ENCODE measurements at places on chromosomes 16 and 17.

DNA sequence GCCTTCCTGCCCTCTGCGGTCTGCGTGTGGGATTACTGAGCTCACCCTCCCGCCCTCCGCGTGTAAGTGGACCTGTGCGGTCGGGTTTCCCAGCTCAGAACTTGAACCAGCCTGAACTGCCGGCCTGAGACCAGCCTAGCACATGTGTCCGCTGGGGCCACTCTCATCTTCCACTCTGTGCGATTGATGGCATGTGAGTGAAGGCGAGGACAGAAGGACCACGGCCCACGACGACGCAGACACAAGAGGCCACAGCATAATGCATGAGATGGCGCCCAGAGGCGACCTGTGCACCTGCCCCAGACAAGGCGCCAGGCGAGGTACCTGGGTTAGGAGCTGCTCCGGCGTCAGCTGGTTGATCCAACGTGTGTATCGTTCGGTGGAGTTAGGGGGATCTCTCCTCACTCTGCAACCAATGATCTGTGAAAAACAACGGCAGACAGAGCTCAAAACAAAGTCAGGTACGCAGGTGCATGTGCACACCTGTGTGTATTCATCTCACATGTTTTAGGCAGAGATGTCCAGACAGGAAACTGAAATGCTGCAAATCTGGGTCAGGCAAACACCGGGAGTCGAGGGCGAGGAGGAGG, 74.5 kb upstream of the METRNL start:
- no peak for DNase-seq

DNA sequence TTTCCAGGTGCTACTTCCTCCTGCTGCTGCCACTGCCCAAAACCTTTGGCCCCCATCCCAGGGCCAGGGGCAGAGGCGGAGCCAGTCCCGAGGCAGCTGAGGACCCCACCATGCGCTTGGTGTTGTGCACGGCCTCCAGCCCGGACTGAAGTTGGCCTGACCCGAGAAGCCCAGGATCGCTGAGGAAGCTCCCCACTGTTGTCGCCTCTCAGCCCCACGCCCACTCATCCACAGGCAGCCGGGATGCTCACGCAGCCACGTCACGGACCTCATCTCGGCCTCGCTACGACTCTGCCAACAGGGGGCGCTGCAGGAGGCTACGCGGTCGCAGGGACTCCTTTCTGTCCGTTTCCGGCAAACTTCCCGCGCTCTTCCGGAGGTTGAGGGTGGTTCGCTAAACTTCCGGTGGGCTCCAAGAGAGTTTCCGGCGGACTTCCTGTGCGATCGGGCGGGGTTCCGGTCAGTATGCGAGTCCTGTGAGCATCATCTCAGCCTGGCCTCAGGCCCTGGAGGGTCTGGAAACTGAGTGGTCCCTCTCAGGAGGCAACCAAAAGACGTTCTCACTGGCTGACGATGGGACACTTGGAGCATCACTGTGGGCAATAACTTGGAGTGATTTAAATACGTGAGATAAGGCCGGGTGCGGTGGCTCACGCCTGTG, 12.4 kb downstream of the ZG16B start:
- peak; percentile 79 for DNase-seq

DNA sequence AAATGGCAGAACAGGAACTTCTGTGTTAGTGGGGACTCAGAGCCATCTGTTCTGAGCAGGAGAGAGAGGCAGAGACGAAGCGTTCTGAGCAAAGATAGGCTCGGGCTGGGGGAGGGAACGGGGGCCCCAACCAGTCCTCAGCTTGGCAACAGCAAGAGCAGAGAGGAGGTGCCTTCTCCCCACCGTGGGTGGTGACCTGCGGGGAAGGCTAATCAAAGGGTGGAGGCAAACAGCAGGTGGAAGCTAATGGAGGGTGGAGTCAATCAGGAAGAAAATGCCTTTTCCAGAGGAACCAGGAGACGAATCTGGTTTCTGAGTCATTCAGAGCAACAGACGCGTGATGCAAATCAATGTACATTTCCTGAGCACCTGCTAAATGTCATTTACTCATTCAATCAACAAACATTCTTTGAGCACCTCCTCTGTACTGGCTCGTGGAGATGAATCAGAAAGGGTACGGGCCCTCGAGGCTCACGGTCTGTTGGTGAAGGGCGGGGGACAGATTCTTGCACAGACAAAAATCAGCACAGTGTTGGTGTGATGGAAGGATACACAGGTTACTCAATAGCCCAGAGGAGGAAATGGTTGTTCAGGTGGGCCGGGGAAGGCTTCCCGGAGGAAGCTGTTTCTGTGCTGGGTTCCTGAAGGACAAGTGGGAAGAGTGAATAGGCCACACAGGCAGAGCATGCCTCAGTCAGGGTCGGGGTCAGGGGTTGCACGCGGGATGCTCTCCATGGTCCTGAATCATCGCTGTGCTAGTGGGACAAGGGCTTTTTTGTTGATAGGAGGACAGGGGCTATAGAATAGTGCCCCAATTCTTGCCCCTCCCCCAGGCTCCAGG, 5.7 kb upstream of the SPNS2 start:
- no peak for DNase-seq

- DNase-seq, result no peak
Measured at GRCh38 chr17:29358416-29358815, 31.7 kb upstream of the TAOK1 start.

DNA sequence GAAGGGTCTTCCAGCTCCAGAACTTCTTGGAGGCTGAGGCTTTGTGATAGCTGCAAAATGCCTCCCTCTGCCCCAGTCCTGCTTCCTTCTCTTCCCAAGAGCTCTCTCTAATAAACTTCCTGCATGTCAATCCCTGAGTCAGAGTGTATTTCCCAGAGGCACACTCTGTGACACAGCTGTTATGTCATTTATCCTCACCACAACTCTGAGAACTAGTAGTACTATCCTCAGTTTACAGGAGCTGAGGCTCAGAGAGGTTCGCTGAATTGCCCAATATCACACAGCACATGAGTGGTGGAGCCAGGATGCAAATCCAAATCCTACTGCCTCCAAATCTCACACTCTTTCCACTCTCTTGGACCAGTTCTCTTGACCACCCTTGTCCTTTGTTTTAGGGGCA, 20.0 kb downstream of the UNC45B start:
- DNase-seq, result no peak

GRCh38 chr16:4008116-4008515, 108.1 kb downstream of the ADCY9 start:
- no peak for DNase-seq

DNA sequence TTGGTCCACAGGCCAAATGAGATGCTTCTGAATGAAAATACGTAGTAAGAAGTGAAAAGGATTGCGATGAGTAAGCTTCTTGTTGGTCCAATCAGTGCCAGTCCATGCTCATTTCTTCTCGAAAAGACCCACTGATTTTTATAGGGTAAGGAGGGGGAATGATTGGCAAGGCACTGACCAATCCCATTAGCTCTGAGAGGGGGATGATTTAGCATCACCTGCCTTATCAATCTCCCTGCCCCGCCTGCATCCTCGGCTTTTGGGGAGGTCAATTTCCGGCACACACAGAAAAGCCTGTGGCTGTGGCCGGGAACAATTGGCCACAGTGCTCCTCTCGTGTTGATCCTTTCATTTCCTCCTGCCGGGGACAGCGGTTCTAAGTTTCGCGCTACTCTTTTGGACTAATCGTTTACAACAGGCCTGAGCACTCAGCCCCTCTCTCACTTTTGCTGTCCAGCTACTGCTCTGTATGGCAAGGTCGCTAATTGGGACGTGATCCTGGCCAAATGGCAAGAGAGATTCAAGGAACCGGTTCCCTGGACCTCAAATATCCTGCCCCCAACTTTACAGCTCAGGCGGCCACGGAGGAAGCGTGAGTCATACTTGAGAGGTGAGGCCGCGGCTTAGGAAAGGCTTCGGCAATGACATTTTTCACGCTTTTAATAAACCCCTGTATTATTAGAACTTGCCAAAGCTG, 43.1 kb downstream of the TBX4 start:
- DNase-seq, result no peak

- DNase-seq, result no peak
Measured at GRCh38 chr16:65312071-65312470, 190.2 kb upstream of the CDH11 start.

- no peak for DNase-seq
Measured at GRCh38 chr16:9976601-9977000, 205.6 kb downstream of the GRIN2A start.

DNA sequence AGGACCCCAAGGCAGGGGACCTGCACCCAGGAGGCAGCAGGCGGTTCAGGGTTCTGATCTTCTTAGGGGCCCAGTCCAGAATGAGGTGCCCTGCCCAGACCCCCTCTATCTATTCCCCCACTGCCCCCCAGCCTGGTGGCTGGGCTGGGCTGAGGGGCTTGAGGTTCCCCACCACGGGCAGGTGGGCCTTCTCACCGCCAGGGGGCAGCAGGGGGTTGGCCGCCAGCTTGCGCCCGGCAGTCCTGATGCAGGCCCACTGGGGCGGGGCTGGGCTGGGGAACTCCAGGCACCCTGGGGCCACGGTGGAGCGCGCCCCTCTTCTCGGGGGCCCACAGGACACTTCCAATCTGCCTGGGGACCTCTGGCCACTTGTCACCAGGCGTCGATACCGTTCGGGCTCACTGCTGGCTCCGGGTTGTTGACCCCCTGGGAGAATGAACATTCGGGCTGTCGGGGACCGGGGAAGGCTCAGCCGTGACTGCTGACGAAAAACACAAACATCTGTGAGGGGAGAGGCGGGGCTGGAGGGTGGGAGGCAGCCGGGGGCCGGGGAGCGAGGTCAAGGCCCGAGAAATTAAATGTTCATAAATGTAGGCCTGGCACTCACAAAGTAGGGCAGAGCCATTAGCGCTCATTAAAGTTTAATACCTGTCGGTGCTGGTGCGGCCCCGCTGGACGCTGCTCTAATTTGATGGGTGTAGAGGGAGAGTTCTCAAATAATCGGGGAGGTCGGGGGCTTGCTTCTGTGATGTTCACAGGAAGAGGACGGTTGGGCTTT, 219.3 kb upstream of the GSE1 start:
- DNase-seq, result peak; percentile 68

- DNase-seq, result no peak
Measured at GRCh38 chr16:62060089-62060488, 23.9 kb upstream of the CDH8 start.

DNA sequence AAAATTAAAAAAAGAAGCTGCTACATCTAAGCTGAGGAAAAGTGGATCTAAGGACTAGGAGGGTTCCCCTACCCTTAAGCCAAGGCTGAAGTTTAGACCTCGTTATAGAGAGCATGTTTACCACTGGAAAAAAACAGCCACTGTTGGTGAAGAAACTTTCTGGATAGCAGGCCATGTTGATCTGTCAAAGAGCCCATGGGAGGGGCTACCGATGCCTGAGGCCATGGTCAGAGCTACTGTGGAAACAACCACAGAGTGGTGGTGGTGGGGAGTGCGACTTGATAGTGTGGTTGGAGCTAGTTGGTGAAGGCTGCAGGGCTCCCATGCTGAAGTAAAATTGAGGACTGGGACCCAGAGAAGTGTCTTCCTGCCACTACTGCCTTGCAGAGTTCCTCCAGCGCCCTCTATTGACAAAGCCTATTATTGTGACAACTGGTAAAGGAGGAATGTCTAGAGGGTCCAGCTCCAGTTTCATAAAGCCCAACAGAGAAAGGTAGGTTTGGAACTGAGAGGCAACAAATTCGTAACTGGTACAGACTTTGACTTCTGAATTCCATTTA, 12.7 kb upstream of the FAM20A start:
- DNase-seq, result no peak

GRCh38 chr16:65833171-65833871, 533.2 kb upstream of the CDH5 start:
- no peak for DNase-seq

DNA sequence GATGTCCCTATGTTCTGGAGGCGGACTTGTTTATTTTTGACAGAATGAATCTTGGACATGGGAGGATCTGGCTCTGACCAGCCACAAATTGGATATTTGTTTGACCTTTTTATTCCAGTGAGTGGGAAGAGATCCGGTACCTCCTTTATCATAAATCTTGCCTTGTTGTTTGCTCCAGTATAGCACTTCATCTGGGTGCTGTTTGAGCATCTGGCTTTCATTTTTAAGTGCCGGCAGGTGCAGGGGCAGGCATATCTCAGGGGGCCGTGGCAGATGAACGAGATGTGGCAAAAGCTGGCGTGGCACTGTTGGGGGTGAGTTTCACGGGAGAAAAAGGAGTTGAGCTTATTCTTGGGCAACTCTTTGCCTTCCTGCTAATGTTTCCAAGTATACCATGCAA, 37.8 kb downstream of the MSI2 start:
- DNase-seq, result no peak

DNA sequence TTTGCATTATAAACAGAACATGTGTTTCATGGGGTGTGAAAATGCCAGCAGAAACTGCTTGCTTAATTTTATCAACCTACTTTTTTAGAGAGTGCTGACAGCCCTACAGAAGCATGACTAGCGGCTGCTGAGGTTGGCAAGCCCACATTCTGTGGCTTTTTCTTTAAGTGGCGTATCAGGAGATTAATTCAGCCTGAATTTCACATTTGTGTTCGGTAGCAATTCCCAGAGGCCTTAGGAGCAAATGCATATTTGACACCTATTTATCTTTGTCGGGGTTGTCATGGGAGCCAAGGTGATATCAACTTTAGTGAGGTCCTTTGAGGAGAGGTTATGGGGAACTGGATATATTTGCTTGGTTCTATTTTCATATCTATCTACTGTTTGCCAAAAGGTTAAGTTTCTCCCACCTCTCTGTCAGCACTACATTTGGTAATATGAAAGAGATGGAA, 140.9 kb downstream of the KCNJ2 start:
- DNase-seq, result no peak
